Ovary (tissue), 10 donors: ENCODE measurements at places on chromosomes 3 and 15.

DNA sequence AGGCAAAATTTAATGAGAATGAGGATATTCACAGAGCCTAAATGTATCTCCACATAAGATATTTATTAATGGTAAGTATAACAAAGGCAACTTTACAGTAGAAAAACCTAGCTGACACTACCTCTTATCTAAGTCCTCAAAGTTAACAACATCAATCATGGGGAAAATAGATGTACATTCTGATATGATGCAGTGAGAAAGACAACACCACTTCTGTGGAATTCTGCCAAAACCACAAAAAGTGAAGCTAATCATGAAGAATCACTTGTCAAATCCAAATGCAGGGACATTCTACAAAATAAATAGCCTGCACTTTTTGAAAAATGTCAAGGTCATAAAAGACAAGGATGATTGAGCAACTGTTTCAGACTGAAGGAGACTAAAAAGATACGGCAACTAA, 27.5 kb upstream of the EOMES start:
- no peak for DNase-seq

GRCh38 chr15:92069308-92070250, 216.1 kb downstream of the SLCO3A1 start:
- DNase-seq = no peak

DNA sequence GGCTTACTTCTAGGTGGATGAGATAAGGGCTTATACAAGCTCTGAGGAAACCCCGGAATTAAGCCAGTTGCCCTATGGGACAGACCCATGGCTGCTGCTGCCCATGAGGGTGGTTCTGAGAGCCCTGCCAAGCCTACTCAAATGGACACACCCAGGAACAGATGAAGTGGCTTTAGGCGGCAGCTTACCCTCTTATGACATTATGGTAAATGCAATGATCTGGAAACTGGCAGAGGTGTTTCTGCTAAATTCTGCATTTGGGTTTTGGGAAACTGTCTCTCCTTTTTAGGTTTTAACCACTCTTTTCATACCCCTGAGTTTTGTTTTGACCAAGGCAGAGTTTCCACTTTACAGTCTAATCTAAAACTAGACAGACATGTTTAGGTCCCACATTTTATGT, 9.0 kb upstream of the ZBED2 start:
- no peak for DNase-seq

DNA sequence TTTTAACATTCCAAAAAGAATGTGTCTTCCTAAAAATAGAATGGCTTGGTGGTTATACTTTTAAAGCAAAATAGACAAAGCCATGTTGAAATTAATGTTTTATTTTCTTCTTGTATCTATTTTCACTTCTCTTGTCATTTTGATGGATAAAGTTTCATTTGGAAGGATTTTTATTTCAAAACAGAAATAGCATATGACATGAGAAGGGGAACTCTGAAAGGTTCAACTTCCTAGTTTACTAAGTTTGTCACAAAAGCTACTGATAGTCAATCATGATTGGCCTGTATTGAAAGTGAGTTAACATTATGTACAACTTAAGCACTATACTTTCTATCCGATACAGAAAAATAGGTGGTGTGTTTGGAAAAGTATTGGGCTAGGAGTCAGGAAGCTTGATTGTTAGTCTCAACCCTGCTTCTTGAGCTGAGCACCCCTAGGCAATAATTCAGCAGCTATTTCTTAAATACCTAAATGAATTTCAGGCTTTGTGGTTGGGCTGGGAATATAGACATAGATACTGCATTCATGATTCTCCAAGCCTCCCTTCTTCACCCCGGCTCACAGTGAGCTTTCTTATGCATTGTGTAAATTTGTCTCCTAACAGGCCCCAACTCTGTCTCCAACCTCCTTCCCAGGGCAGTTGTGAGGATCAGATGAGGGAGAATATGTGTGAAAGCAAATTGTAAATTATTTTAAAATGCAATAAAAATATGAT, 46.9 kb upstream of the CSPG4 start:
- no peak for DNase-seq

GRCh38 chr3:46981932-46982471, 2.5 kb downstream of the NBEAL2 start:
- DNase-seq = no peak

GRCh38 chr3:196886144-196886543, 18.4 kb downstream of the SENP5 start:
- no peak for DNase-seq

DNA sequence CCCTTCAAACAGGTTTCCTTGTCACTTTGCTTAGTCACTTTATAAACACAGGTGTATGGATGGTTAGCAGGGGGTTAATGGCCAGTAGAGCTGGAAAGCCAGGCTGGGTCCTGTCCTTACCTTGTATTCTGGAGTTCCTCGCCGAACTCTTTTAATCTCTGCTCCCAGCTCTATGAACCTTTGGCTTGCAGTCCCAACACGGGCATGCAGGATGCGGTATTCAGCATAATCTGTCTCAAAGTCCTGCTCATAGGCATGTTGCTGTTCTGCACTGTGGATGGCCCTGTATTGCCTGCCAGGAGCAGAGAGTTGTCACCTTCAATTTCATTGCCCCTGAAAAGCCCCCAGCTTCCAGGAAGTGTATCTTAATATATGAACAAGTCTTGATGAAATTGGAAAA, 2.7 kb downstream of the ELL3 start:
- no peak for DNase-seq

GRCh38 chr15:39889601-39890000, 30.5 kb downstream of the GPR176 start:
- DNase-seq = no peak

GRCh38 chr15:70775160-70775559, 11.8 kb upstream of the UACA start:
- DNase-seq = no peak

DNA sequence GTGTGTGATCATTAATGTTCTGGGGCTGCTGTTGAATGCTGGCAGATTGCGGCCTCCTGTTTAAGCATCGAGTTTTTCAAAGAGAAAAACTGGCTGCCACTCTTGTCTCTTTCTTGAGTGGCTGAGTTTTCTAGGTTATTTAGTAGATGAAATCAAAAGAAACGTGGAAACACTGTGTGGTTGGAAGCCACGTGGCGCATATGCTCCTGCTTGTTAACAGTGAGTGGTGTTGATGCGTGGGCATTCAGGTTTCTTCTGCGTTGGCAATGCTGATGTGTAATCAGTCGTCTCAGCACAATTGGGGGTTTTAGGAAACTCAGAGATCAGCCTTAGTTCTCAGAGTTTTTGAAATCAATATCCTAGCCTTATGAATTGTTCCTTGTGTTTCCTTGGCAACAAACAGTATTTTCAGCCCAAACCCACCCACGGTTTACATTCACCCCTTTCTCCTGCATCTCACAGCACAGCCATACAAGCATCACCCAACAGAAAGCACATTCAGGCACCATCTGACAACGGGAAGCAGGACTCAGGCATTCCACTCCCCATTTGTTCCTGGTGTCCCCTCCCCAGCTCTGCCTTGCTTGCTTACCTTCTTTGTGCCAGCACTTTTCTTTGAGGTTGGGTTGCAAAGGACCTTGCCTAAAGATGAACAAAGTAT, 74.7 kb downstream of the SEC22A start:
- DNase-seq = no peak

- DNase-seq = no peak
Observed at GRCh38 chr3:45595364-45596195, 1.0 kb downstream of the LIMD1 start.

- no peak for DNase-seq
Observed at GRCh38 chr15:57762302-57762701, 55.8 kb downstream of the POLR2M start.

DNA sequence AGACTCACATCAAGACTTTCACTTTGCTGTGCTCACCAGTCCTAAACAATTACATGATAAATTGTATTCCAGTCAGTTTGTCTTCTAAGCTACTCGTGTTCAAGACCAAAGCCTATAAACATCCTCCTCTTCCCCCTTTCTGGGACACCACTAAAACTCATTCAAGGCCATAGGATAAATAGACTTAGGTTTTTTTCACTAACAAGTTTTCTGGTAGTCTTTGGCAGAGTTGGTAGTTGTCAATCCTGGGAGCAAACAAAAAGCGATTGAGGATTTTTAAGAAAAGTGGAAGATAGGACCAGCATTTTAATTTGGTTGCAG, 114.9 kb downstream of the TGFBR2 start:
- DNase-seq = no peak

DNA sequence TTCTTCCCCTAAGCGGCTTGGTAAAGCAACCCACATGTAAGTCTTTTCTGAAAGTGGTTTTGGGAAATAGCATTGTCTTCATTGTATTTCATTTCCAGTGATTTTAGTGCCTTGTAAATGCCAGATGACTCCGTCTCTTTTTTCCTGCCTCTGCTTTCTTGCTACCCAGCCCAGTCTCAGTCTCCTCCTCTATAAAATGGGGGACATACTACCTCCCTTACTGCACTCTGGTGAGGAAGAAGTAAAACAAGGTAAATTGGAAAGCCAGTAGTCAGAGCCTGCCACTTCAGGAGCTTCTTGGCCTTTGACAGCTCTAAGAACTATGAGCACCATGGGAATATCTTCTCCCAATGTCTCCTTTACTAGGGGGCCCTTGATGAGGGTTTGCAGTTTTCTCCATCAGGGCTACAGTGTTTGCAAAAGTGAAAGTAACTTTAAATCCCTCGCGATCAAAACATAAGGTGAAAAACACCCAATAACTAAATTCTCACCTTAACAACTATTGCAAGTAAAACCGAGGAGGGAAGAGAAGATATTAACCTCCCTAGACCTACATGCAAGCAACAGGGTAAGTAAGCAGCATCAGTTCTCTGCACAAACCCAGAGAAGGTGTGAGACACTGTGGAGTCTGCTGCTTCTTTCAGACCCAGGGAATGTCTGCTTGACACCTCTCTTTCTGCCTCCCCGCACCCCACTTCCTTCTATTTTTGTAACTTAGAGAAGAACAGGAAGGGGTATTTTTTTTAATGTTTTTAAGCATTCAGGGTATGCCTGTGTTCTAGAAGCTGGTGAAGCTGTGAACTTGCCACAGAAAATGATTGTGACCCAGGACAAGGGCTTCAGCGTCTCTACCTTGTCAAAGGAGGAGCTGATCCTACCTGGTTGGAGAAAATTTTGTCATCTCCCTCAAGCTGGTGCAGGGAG, 159.1 kb upstream of the EOMES start:
- no peak for DNase-seq

GRCh38 chr15:100108346-100108745, 233.4 kb downstream of the ADAMTS17 start:
- no peak for DNase-seq

- DNase-seq = no peak
Observed at GRCh38 chr15:44719293-44719999, 8.1 kb downstream of the B2M start.

- no peak for DNase-seq
Observed at GRCh38 chr3:12838179-12838965, 3.0 kb downstream of the RPL32 start.

DNA sequence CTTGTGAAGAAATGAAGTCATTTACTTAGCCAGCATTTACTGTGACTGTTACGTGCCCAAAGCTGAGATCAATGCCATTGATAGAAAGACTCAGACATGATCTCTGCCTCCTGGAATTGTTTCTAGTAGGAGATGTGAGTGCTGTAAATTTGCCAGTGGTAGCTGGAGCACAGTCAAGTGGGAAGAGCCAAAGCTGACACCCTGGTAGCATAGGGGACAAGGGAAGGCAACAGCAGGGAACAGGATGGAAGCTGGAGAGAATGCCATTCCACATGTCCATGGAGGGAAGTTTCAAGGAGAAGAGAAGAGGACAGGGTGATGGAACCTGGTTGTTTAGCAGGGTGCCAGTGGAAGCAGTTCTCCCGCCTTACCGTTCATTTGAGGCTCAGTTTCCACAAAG, 64.0 kb downstream of the TCAIM start:
- DNase-seq = no peak

DNA sequence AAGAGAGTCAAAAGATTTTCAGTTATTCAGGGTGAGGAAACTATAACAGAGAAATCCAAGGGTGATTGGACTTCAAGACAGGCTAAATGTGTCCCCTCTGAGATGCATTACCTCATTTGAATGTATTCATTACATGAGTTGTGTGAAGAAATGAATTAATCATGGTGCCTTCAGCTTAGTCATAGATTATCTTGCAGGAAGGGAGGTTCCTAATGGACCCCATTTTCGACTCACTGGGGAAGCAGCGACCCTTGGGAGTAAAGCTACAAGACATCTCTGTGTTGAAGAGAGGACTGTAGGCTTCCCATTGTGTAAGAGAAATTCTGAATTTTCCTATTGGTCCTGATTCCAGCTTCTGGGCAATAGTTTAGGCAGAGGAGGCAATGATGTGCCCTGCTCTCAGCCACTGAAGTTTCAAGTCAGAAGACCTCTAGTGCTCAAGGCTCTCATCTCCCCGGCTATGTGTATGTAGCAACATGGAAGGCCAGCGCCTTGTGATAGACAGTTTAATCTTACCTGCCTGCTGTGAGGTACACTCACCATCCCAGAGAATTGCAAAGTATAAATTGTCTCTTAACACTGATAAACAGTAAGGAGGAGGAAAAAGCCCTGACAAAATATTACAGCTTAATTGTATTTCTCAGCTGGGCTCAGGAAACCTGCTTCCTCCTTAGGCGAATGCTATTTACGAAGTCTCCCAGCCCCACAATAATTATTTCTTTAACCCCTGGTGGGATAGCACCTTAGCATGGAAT, 133.8 kb downstream of the PDCD6IP start:
- no peak for DNase-seq

- no peak for DNase-seq
Observed at GRCh38 chr3:114418107-114418506, 124.3 kb downstream of the TIGIT start.

GRCh38 chr3:11668243-11669235, 24.8 kb upstream of the VGLL4 start:
- DNase-seq = no peak

DNA sequence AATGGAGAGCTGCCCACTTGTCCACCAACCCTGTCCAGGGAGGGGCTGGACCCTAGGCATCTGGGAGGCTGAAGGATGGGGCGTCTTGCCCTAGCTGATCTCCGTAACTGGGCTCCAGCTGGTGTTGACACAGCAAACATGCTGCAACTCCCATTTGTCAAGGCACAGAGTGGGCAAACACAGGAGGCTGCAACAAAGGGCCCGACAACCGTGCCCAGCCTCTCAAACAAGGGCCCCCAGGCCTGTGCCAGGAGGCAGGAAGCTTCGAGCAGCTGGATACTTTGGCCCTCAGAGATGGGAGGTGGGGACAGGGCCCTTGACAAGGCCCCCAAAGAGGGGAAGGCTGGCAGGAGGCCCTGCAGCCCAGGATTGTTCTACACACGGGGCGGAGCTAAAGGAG, 64.2 kb upstream of the TMEM115 start:
- no peak for DNase-seq

DNA sequence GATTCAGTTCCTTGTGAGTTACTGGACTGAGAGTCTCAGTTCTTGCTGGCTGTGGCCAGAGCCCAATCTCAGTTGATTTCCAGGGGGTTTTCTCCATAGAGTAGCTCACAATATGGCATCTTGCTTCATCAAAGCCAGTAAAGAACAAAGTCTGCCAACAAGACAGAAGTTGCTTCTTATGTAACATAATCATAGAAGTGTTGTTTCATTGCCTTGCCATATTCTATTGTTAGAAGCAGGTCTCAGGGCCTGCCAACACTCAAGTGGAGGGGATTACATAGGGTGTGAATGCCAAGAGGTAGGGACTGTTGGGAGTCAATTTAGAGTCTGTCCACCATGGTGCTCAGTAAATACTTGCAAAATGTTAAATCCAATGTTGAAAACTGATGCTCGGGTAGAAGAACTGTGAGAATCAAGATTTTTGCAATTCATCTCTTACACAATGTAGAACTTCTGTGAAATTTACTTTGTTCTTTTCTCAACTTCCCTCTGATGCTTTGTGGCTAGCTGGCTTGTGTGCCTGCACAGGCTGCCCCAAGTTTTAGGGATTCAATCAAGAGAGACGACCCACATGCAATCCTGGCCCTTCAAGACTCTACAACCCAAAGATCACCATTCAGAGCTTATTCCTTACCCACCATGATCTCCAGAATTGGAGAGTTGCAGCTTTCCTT, 13.3 kb upstream of the PXYLP1 start:
- no peak for DNase-seq
